Type B pancreatic cell (in vitro differentiated cells): ENCODE measurements at places on chromosomes 3 and 15.
A peak's percentile ranks its signal among the peaks of the same experiment; 100 is the strongest.

GRCh38 chr3:133989936-133990702 is 39.6 kb downstream of the SLCO2A1 start:
- peaks cover 18% of the 10 kb centered on the region for H3K27me3 ChIP-seq
- H3K36me3 ChIP-seq: no peaks in the 10 kb centered on the region
- H3K27ac ChIP-seq: no peak overlapping the region

DNA sequence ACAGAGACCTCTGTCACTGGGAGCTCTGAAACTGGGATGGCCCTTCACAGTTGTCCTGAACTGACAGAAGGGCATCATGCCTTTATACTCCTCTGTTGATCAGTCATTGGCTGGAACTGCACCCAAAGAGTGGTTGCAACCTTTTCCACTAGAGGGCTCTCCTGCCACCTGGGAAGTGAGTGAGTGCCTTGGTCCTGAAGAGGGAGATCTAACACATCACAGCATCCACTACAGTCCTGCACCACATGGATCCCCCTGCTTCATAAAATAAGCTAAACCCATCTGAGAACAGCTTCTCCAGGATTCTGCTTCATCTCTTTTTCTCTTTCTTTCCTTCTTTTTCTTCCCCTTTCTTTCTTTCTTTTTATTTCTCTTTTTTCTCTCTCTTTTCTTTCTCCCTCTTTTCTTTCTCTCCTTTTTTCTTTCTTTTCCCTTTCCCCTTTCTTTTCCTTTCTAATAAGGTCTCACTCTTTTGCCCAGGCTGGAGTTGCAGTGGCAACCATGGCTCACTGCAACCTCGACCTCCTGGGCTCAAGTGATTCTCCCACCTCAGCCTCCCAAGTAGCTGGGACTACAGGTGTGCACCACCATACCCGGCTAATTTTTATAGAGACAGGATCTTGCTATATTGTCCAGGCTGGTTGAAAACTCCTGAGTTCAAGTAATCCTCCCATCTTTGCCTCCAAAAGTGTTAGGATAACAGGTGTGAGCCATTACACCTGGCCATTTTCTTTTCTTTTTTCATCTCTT is 42.8 kb upstream of the RAF1 start:
- no peak overlapping the region for H3K27ac ChIP-seq
- H3K27me3 ChIP-seq: no peaks in the 10 kb centered on the region
- H3K4me3 ChIP-seq: no peak overlapping the region
- H3K36me3 ChIP-seq: no peaks in the 10 kb centered on the region

DNA sequence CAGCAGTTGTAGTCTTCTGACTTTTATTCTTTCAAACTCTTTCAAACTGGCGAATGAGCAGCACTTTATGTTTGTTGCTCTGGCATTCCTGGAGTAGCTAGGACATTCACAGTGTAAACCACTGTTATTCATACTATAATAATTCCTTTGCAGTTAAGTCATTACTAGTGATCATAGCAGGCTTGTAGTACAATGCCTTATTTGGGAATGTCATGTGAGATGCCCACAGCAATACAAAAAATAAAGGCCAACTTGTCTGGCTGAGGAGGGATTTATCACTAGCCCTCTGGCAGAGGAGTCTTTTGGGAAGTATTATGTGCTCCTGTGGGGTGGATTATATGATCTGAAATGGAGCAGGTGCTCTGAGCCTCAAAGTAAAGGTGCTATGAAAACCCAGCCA is 197.2 kb downstream of the VGLL3 start:
- DNase-seq: no peak
- peak overlapping the region; percentile 92 for H3K27ac ChIP-seq
- H3K4me1 ChIP-seq: peaks cover 4% of the 10 kb centered on the region
- H3K36me3 ChIP-seq: no peaks in the 10 kb centered on the region
- H3K4me3 ChIP-seq: no peak overlapping the region
- no peaks in the 10 kb centered on the region for H3K27me3 ChIP-seq

DNA sequence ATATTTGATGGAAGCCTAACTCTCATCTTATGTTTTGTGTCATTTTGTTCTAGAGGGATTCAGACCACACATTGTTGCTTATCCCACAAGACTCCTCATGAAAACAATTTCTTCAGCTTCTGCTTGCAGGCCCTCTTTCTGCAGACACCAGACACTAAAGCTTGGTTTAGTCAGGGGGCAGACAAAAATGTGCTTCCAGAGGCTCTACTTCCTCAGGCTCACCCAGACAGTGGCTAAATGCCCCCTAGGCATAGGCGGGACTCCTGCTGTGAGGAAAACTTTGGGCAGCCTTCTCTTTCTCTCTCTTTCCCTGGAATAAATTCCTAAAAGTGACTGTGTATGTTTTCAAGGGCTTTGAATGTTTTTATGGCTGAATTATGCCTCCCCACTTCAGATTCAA is 435.4 kb upstream of the ATP11B start:
- no peak for DNase-seq
- H3K36me3 ChIP-seq: peaks cover 2% of the 10 kb centered on the region
- no peak overlapping the region for H3K4me3 ChIP-seq
- no peaks in the 10 kb centered on the region for H3K4me1 ChIP-seq
- peaks cover 2% of the 10 kb centered on the region for H3K27me3 ChIP-seq

DNA sequence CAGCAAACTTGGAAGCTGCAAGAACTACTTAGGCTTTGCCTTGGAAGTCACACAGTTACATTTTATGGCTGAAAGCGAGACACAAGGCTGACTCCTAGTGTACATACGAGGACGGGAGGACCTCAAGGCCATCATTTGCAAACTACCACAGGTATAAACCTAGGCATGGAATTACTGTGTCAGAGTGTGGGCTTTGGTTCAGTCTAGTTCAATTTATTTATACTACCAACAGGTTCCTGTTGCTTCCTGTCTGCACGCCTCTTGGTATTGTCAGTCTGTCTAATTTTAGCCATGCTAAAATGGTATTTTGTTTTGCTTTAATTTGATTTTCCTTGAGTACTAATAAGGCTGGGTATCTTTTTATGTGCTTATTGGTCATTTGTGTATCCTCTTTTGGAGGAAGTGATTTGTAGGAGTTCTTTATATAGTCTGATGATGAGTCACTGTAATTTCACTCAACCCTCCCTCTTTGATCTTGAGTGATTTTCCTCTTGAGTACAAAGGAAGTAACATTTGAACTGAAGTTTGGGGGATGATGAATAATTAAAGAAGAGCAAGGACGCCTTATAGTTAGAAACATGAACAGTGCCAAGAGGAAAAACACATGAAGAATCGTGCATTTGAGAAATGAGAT is 8.2 kb downstream of the ANKRD34C start:
- H3K4me3 ChIP-seq: no peak overlapping the region
- DNase-seq: no peak
- no peaks in the 10 kb centered on the region for H3K4me1 ChIP-seq
- no peaks in the 10 kb centered on the region for H3K36me3 ChIP-seq
- peaks cover 81% of the 10 kb centered on the region for H3K27me3 ChIP-seq

- no peak overlapping the region for H3K4me3 ChIP-seq
- H3K27ac ChIP-seq: no peak overlapping the region
- H3K4me1 ChIP-seq: peaks cover 14% of the 10 kb centered on the region
Observed at GRCh38 chr3:14532691-14533456, 7.3 kb downstream of the GRIP2 start.

DNA sequence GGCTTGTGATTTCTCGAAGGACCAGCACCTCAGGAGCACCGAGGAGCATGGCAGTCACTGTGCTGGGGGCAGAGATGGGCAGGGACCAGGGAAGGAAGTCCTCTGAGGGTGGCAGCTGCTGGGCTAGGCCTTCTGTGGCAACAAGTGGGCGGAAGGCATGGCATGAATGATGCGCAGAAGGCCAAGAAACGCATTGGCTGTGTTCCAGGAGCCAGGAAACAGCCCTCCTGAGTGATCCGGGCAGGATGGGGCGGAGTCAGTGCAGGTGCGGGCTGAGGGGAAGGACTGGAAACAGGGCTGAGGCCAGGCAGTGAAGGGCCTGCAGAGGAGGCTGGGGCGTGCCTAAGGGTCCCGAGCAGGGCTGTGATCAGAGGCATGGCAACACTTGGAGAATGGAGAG is 23.6 kb downstream of the MRPS11 start:
- no peaks in the 10 kb centered on the region for H3K4me1 ChIP-seq
- no peak for DNase-seq
- peaks cover 5% of the 10 kb centered on the region for H3K27me3 ChIP-seq

DNA sequence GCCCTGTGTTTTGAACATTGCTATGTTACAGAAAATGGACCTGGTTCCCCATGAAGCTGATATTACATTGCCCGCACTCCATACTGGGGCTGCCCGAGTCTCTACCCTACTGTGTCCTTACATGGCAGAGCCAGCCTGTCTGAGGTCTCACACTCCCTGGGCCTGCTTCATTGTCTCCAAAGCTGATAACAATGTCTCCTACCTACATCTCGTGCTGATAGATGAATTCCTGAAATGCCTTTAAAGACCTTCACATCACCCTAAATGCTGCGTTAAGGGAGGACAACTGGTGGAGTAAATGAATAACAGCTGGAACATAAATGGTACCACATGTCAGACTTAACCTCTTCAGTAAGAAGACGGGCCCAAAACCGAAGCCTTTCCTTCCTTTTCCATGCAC is 62.9 kb upstream of the PTX3 start:
- DNase-seq: no peak
- no peaks in the 10 kb centered on the region for H3K36me3 ChIP-seq
- H3K27me3 ChIP-seq: no peaks in the 10 kb centered on the region
- H3K4me3 ChIP-seq: peak overlapping the region; percentile 11

GRCh38 chr15:21268436-21268940 is 171.8 kb downstream of the POTEB3 start:
- no peaks in the 10 kb centered on the region for H3K4me1 ChIP-seq
- no peaks in the 10 kb centered on the region for H3K27me3 ChIP-seq
- DNase-seq: no peak
- no peaks in the 10 kb centered on the region for H3K36me3 ChIP-seq

GRCh38 chr15:69078638-69079037 is 64.1 kb downstream of the NOX5 start:
- peaks cover 35% of the 10 kb centered on the region for H3K4me1 ChIP-seq
- H3K36me3 ChIP-seq: no peaks in the 10 kb centered on the region
- no peak overlapping the region for H3K4me3 ChIP-seq

- peaks cover 25% of the 10 kb centered on the region for H3K27me3 ChIP-seq
- DNase-seq: no peak
- H3K4me1 ChIP-seq: no peaks in the 10 kb centered on the region
- no peaks in the 10 kb centered on the region for H3K36me3 ChIP-seq
- no peak overlapping the region for H3K27ac ChIP-seq
Observed at GRCh38 chr3:38843898-38844297, 27.9 kb upstream of the SCN10A start.

DNA sequence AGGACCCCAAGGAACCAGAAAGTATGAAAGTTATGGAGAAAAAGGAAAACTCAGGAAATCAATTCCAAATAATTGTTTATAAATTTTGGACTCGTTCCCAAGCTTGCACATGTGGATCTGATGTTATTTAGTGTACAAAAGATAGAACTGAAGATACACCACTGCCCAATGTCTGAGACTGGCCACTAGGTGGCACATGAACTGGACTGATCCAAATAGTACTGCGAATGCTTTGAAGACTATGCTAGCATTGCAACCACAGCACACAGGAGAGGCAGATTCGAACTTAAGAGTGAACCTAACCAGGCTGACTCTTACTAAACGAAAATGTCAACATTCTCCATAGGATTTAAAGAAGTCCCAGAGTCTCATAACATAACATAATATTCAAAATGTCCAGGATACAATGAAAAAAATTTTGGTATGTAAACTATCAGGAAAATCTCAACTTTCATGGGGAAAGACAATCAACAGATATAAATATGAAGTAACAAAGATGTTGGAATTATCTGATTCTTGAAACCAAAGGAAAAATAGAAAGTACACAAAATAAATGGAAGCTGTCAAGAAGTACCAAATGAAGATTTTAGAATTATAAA is 596.7 kb downstream of the FGF12 start:
- DNase-seq: no peak
- H3K4me3 ChIP-seq: no peak overlapping the region
- no peaks in the 10 kb centered on the region for H3K4me1 ChIP-seq
- peaks cover 3% of the 10 kb centered on the region for H3K36me3 ChIP-seq
- H3K27me3 ChIP-seq: peaks cover 3% of the 10 kb centered on the region

DNA sequence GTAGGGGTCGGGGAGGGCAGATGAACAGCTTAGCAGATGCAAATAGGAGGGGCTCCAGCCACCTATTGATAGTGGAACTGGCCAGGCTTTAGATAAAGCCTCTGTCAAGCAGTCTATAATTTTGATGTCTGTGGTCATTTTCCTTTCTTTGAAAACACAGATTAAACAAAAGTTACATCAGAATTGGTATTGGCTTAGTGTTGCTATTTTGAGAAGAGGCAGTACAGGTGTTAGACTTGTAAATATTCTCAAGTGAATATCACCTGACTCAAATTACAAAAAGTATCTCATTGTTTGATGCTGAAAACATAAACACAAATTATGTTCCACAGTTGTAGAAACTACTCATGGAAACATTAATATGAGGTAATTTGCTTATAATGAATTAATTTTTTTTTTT is 18.1 kb downstream of the GHRL start:
- H3K27me3 ChIP-seq: no peaks in the 10 kb centered on the region
- H3K27ac ChIP-seq: no peak overlapping the region
- no peak overlapping the region for H3K4me3 ChIP-seq
- peaks cover 8% of the 10 kb centered on the region for H3K4me1 ChIP-seq

GRCh38 chr3:14273901-14274611 is 95.4 kb downstream of the LSM3 start:
- DNase-seq: no peak
- no peak overlapping the region for H3K4me3 ChIP-seq
- H3K4me1 ChIP-seq: peaks cover 22% of the 10 kb centered on the region
- H3K27ac ChIP-seq: no peak overlapping the region

- H3K4me1 ChIP-seq: no peaks in the 10 kb centered on the region
- H3K27ac ChIP-seq: no peak overlapping the region
- H3K36me3 ChIP-seq: no peaks in the 10 kb centered on the region
- DNase-seq: no peak
Observed at GRCh38 chr15:53203454-53203853, 413.3 kb upstream of the ONECUT1 start.

DNA sequence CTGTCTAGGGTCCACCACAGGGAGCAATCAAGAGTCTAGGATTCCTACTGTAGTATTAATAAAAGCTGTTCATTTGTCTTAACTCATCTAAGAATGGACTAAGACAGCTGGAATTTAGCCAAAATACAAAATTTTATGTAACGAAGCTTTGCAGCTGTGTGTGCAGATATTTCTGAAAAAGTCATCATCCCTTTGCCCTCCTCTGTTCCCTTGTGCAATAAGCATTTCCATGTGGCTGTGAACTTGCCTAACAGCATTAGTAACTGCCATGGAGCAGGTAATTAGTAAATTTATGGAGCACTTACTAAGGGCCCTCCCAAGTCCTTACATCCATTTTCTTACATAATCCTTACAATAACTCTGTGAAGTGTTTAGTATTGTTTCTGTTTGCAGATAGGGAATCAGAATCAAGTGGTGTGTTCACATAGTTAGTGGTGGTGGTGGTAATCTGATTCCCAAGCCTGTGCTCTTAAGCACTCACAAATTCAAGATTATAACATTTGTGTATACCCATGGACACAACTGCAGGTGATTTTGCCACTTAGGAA is 114.5 kb downstream of the RARB start:
- no peaks in the 10 kb centered on the region for H3K27me3 ChIP-seq
- no peak overlapping the region for H3K4me3 ChIP-seq
- DNase-seq: no peak
- peak overlapping the region; percentile 28 for H3K27ac ChIP-seq
- H3K36me3 ChIP-seq: peaks cover 18% of the 10 kb centered on the region

DNA sequence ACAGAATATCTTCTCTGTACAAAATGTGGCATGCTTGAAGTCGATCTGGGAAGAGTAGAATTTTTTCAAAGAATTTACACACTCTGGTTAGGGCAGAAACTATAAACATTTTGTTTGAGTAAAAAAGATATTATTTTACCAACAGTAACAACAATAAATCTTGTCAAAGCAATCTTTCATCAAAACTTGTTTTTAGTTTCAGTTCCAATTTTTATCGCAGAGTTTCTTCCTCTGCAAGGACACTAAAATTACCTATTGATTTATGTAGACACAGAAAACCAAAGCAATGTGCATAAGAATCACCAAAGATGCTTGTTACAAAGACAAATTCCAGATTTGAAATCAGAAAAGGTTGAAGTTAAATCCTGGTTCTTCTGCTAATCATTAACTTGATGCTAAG is 61.9 kb downstream of the CGGBP1 start:
- H3K36me3 ChIP-seq: no peaks in the 10 kb centered on the region
- no peaks in the 10 kb centered on the region for H3K27me3 ChIP-seq
